NCI-H82 (cell line): ENCODE measurements at places on chromosomes 5 and 9.
A peak's percentile ranks its signal among the peaks of the same experiment; 100 is the strongest.

DNA sequence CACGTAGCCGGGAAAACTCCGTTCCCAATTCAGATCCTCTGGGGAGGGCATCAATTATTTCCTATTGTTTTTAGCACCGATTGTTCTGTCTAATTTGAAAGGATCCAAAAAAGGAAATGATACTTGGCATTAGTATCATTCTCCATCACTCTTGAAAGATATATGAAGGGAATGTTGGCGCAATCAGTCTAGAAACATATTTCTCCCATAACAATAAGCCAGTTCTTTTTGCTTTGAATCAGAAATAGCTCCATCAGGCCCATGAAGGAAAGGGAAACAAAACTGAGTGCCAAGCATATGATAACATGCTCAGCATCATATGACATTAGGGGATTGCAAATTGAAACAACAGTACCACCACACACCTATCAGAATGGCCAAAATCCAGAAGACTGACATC lies 39.8 kb downstream of the SRD5A1 start:
- no peak for DNase-seq

DNA sequence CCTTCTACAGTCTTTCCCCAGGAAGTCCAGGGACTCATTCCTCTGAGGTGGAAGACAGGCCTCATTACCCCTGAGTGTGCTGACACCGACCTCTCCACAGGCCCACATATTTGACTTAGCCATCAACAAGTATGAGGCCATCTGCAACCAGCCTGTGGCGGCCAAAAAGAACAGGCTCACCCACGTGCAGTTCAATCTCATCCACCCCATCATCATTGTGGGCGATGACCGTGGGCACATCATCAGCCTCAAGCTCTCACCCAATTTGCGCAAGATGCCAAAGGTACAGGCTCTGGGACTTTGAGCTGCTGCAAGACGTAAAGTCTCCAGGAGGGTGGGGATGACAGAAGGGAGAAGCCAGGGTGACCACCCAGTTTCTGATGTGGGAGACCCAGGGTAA lies 5.6 kb downstream of the ENHO start:
- no peak for DNase-seq

- no peak for DNase-seq
These were observed 115.9 kb upstream of the GAS1 start for GRCh38 chr9:87063246-87063645.

- no peak for DNase-seq
These were observed 4.0 kb downstream of the LCN2 start for GRCh38 chr9:128153060-128153946.

DNA sequence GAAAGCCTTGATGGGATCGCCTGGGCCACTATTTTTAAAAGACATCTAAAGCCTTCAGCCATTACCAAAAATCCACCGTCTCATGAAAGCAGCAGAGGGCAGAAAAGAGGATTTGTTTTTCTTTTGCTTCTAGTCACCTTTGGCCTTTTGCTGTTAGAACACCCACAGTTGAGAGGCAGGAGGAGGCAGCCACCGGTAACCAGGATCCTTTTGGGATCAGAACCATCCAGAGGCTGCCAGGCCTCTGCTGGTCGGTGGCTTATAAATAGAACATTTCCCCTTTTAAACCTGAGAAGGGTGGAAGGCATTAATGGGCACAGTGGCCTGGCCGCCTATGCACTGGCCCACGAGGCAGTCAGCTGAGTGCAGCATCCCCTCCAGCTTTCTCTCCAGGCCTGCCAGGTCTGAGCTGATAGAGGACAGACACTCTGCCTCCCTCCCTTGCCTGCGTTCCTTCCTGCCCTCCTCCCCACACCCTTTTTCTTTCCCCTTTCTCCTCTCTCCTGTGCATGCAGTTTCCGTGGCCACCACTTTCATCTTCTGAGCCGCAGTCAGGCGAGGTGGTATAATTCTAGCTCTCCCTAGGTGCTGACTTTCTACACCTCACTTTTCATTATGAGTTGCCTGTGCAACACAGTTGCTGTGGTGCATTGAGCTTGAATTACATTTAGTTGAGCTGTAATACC lies 253.4 kb downstream of the ARHGAP26 start:
- no peak for DNase-seq

DNA sequence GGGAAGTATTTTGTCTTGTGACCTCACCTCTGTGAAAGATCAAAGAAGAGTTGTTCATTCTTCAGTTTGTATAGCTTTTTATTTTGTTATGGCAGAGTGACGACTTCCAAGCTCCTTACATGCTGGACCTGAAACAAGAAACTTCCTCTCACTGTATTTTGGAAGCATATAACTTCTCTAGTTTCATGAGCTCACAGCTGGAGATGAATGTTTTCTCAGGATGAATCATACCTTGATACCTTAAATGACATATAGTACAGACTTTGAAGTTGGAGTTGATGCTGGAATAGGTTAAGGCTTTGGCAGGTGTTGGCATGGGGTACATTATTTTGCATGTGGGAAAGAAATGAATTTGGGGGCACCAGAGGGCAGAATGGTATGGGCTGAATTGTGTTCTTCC lies 112.5 kb downstream of the SLC25A46 start:
- no peak for DNase-seq

DNA sequence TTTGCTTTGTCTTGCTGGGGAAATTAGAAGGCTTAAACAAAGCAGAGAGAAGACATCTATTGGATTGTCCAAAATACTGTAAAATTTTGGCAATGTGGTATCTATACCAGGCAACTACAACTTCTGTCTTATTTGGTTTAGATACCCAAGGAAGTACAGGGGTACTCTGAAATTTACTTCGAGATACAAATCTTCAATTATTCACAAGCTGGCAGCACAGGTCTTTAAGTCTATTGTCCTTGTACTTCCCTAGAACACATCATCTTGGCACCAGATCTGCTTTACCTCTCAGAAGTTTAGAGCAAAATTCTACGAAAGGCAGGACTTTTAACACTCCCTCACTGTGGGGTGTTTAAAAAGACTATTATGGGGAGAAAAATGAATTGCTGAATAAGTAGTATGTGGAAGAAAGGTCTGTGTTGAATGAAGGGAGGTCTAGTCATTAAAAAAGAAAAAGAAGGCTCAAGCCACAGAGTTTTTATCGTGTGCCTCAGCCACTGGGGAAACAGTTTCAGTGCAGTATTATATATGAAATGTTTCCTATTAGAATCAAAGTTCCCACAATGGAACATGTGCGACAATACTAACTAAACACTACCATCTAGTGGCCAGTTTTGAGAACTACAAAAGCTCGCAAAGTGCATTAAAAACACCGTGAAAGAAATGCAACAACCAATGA lies 93.7 kb downstream of the PDE4D start:
- DNase-seq: peak; percentile 68

GRCh38 chr5:72543365-72543764 lies 36.2 kb upstream of the ZNF366 start:
- no peak for DNase-seq

GRCh38 chr5:146339715-146340259 lies 1.1 kb downstream of the POU4F3 start:
- no peak for DNase-seq

DNA sequence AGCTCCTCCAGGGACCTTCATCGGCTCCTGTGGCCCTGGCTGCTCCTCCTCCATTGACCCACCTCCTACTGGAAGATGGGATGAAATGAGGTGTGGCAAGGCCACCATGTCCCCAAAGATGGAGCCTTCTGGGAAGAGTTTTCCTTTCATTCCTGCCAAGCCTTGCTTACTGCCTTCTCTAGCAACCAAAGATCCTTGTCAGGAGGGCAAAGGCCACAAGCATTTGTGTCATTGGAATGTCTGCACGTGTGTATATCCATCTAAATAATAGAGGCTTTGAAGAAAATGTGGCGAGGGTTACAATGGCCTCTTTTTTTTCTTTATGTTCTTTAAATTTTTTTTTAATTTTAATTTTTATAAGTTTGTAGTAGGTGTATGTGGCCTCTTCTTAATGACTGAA lies 313.6 kb downstream of the ARHGEF28 start:
- DNase-seq: no peak

DNA sequence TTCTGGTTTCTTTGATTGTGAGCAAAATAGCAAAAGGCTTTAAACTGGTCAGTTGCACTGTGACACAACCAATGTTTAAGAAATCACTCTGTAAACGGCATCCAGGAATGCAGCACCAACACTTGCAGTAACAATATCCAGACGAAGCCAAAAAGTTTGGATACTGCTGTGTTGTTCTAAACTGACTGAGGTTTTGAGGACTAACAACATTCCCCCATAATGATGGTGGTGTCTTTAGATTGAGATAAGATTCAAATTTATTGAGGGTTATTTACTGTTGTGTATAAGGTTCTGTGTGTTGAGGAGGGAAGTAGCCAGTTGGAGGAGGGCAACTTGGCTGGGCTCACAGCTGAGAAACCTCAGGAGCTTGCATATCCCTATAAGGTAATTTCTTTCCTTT lies 353.6 kb downstream of the BNC2 start:
- no peak for DNase-seq

- no peak for DNase-seq
These were observed 736.3 kb downstream of the TAF11L14 start for GRCh38 chr5:18370531-18370930.

DNA sequence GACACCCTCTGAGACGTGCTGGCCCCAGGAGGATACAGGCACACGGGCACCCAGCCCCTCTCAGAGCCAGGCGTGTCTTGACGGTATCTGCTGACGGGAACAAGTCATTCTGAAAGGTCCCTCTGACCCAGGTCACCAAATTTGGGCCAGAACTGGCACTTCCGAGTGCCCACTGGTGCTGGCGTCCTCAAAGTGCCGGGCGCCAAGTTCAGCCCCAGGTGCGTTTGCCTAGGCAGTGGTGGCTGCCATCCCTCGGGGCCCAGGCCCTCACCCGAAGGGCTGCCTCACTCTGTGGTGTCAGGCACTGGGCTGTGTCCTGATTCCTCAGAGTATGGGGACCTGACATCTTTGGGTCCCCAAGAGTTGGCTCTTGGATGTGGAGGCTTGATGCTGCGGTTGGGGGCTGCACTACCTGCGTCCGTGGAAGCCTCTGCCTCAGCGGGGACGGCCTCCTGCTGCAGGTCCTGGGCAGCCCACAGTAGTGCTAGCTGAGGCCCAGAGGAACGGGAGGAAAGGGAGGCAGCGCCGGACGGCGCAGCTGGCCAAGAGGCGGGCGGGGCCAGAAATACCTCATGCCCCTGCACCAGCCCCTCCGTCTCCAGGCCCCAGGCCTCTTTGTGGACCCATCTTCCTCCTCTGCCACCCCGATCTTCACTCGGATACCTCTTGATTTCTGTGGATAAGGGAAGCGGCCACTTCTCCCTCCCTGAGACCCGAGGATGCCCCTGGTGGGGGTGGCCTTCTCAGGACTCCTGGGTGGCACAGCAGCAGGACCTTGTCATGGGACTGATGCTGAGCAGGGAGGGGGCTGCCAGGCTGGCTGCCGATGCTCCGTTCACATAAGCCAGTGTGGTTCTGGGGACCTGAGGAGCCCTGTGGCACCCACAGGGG lies 109.4 kb upstream of the LMX1B start:
- DNase-seq: no peak

- no peak for DNase-seq
These were observed 323.0 kb downstream of the SPOCK1 start for GRCh38 chr5:137176126-137176525.

DNA sequence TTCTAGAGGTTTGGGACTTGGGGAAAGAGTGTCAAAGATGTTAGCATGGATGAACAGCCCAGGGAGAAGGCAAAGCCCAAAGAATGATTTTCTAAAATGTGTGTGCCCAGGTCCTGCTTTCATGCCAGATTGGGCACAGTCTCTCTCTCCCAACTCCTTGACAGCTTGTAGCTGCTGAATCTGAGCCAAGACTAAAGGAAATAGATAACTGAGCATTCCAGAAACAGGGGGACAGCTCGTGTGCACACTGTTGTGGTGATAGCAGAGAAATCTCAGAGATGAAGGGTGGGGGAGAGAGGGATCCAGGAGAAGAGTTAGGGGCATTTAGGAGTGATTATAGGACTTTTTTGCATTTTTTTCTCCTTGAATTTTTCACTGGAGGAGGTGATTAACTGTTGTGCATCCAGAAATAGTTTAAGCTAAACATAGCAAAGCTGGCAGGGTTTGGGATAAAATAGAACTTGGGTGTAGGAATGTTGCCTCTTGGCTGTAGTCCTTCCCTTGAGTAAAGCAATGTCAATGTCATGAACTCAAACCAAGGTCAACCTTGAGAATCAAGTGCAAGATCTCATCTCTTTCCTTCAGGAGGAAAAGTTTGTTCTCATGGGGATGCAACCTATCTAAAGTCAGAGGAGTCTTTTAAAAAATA lies 245.9 kb downstream of the SH3GL2 start:
- no peak for DNase-seq

DNA sequence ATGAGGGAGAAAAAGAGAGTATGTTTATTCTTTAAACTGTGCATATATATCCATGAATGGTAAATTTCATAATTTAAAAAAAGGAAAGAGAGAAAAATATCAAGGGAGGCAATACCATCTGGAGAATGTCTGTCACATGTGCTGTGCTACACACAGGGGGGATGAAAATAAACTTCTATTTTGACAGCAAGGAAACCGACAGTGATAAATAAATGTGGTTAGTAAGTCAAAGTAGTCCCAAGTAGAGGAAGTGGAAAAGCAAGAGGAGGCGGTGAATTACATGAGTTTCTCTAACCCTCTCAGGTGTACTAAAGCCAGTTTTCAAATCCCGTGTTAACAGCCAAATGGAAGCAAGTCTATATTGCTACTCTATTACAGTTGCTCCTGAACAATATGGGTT lies 83.3 kb downstream of the ICE1 start:
- DNase-seq: no peak

DNA sequence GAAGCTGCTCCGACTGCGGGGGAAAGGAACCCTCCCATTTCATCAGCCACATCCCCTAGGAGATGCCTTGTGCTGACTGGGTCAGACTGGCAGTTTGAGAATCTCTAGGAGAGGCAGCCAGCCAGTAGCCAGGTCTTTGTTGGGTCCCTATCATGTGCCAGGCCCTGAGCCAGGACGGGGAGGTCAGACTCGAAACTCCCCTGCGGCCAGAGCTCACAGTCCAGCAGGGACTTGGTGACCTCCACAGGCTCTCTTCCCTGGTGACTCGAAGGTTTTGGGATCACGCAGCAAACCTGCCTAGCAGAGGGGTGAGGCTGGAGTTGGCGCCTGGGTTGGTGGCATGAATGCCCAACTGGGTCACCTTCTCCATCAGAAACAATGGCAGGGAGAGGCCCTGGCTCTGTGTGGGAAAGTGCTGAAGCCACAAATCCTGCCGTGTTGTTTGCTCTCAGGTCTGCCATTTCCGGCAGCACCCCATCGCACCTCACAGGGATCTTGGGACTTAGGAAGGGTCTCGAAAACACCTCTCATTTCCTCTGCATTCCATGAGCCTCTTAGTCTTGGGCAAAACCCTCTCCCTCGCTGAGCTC lies 14.4 kb upstream of the ORM1 start:
- DNase-seq: no peak
